ENCODE measurements at places on chromosomes 7 and 10.

- DNase-seq = no peak
Measured at GRCh38 chr10:29715296-29715695, 80.5 kb upstream of the SVIL start.

GRCh38 chr7:43391518-43391917 lies 191.4 kb upstream of the STK17A start:
- no peak for DNase-seq

DNA sequence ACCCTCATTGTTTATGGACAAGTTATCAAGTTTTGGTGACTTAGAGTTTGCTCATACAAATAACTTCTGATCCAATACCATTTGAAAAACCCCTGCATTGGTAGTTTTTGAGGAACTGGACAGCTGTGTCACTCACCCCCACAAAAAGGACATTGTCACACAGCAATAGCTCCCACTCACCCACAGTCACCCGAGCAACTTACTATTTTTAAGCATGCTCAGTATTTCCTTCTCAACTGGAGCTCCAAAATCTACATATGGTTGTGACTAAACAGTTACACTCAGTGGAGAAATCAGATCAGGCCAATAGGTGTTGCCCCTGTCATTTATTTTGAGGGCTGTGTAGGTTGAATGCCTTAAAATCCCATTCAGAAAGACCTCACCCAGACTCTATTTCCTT lies 165.2 kb upstream of the AUTS2 start:
- no peak for DNase-seq

- DNase-seq = no peak
Measured at GRCh38 chr10:58400609-58401008, 15.4 kb downstream of the TFAM start.

GRCh38 chr10:24513155-24513554 lies 210.5 kb downstream of the ARHGAP21 start:
- no peak for DNase-seq

DNA sequence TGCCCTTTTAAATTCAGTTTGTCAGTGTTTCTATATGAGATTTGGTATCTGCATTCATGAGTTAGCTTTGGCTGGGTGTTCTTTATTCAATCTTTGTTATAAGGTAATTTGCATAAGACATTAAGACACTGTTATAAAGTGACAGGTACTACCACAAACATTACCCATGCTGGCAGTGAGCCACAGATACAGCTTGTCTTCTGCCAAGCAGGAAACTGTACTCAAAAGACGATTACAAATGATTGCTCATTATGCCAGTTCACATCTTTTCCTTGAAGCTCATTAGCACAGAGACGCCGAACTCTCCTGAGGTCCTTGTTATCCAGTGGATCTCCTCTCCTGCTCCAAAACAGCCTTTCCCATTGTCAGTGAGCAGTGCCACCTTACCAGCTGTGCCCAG lies 30.4 kb downstream of the AMPH start:
- DNase-seq = no peak

DNA sequence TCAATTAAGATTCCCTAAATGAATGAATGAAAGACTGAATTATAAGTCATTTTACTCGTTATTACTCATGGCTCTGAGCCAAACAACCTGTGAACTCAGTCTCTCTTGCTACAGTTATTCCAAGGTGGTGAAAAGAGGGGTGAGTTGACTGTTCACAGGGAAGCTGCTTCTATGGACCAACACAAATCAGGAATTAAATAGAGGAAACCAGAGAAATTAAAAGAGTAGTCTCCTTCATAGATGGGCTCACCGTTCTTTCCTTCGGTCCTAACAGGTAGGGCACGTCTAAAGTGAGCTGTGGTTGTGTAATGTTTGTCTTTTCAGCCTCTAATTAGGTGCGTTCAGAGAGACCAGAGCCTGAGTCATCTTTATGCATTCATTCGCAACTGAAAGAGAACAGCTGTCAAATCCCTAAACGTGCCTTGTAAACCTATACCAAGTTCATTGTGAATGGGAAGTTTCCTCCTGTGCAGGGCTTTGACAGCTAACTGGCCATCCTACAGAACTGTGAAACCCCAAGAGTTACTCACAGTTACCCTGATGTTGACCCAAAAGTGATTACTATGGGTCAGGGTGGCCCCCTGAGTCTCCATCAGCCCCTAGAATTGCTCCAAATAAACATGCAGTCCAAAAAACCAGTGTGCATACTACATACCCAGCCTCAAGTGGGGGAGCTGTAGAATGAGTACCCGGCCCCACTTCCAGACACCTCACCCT lies 18.2 kb upstream of the C10orf53 start:
- no peak for DNase-seq

DNA sequence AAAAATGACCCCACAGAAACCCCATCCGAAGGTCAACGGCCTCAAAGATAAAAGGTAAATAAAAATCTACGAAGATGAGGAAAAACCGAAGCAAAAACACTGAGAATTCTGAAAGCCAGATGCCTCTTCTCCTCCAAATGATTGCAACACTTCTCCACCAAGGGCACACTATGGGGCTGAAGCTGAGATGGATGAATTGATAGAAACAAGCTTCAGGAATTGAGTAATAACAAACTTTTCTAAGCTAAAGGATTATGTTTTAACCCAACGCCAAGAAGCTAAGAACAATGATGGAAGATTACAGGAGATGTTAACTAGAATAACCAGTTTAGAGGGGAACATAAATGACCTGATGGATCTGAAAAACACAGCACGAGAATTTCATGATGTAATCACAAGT lies 127.8 kb downstream of the MACC1 start:
- no peak for DNase-seq

GRCh38 chr7:43531700-43532099 lies 51.2 kb upstream of the STK17A start:
- DNase-seq = no peak

DNA sequence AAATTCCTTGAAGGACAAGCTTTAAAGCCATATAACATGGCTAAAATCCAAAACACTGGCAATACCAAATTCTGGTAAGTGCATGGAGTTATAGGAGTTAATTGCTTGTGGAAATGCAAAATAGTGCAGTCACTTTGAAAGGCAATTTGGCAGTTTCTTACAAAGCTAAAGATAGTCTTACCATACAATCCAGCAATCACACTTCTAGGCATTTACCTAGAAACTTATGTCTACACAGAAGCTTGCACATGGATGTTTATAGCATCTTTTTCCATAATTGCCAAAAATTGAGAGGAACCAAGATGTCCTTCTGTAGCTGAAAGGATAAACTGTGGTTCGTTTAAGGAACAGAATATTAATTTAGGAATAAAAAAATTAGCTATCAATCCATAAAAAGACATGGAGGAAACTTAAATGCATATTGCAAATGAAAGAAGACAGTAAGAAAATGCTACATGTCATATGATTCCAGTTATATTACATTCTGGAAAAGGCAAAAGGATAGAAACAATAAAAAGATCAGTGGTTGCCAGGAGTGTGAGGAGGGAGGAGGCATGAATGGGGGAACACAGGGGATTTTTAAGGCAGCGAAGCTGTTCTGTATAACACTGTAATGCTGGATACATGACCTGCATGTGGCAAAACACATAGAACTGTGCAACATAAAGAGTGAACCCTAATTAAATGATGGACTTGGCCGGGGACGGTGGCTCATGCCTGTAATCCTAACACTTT lies 51.9 kb downstream of the GNAT3 start:
- DNase-seq = no peak

DNA sequence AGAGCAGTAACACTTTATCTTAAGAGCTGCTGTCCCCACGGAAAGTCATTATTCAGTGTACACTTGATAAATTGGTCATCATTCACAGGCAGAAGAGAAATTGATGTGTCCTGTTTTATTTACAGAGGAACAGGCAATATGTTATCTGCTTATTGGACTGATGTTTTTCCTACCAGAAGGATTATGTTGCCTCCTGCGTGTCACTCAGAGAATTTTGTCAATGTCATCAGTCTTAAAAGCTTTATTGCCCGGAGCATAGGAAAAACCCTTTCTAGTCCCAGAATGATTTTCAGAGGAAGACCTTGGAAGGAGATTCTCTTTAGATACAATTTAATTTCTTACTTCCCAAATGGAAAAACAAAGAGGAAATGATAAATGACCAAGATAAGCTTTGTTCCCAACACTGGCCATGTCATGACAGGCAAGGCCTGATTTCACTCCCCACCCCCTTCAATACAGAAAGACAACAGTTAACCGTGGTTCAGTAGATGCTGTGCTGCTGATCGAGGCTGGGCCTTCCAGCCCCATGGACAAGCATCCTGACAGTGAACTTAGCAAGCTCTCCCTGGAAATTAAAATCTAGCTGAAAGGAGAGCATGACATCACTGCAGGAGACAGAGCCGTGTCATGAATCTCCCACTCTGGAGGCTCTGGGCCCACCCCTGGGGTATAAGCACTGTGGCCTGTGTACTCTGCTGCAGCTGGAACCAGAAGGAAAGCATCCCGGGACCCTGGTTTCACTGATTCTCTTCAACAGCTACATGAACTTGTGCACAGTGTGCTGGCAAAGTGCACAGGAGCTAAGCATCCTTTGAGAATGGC lies 118.8 kb upstream of the LYZL2 start:
- DNase-seq = no peak

DNA sequence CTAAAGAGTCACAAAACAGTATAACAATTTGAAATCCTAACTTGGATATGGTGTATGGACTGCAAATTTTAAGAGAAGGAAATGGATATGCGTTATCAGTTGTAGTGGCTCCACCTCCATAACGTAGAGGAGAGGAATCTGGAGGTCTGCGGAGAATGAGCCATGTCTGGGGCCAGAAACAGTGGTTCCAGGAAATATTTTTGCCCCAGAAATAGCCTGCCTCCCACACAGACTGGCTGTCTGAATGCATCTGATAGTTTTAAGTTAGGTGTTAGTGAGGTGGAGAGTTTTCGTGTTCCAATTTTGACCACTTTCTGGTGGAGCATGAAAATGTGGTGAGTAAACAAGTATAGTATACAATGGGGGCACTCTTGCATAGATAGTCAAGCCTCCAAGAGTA lies 1.6 kb downstream of the PHTF2 start:
- no peak for DNase-seq

DNA sequence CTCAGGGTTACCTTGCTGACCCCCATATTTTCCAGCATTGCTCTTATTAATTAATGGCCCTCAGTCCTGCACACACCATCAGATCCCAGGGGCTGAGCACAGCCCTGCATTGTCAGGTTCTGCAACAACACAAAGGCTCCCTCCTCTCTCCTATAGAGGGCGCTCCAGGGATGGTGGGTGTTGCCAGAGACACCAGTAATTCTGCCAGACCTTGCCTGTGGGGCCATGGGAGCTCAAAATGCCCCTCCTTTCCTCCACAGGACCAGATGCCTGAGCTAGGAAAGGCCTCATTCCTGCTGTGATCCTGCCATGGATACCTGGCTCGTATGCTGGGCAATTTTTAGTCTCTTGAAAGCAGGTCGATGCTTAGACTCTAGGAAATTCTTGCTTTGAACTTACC lies 42.8 kb upstream of the PRSS58 start:
- no peak for DNase-seq

DNA sequence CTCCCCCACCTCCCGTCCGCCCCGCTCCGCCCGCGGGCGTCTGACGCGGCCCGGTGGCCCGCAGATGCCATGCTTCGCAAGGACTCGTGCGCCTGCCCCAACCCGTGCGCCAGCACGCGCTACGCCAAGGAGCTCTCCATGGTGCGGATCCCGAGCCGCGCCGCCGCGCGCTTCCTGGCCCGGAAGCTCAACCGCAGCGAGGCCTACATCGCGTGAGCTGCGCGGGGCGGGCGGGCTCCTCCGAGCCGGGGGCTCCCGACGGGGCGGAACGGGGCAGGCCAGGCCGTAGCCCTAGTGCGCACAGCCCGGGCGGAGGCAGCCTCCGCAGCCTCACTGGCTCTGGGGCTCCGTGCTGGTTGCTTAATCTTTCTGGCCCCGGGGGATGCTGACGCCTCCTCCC lies 2.8 kb downstream of the ASIC3 start:
- no peak for DNase-seq

DNA sequence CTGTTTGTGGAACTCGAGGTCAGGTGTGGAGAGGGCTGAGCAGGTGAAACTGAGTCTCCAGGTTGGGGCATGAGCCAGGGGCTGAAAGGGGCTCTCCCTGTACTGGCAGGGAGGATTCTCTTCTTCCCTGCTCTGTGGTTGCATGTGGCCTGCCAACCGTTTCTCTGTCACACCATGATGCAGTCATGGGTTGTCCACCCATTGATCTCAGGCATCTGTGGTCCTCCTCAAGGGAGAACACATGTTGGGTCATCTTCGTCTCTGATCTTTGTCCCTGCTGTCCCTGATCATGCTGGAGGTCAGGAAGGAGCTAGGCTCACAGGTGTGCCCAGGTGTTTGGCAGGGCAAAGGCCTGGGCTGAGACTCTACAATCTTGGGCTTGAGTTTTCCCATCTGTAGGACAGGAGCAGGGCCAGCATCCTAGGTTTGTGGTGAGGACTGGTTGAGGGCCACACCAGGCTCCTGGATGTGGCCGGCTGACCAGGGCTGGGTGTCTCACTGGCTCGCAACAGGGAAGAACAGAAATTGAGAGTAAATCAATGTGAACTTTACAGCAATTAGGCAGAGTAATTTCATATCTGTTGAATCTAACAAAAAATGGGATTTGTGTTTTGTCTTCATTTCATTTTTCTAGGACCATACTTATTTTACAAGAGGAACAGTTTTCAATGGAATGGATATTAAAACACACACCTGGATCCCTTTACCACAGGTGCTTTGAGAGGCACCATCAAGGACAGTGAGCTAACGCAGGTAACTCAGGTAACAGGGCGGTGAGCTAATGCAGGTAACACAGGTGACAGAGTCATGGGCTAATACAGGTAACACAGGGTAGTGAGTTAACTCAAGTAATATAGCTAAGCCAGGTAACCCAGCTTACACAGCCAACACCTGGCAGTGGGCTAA lies 58.5 kb upstream of the IGFBP3 start:
- no peak for DNase-seq

DNA sequence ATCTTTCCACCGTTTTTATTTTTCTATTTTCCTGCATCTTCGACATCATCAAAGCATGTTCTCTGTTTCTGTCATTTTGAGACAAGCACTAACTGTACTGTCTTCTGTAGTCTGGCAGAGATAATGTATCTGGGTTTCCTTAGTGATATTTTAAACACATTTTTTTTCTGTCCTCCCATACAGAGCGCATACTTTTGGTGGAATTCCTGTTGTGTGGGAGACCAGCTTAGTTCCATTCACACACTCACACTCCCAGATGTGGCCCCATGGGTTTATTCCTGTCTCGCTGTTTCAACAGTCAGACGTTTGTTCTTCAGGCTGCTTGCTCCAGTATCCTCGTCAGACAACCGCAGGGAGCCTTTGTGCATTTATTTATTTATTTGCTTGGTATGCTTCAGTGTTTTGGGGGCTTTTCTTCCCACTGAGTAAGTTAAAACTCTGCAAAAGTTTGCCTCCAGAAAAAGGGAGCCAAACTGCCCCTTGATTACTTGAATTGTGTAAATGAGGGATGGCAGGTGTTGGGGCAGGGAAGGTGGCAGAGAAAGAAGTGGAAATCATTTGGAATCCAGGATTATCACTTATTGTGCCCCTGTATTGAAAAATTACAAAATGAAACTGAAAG lies 456.8 kb upstream of the KLF6 start:
- no peak for DNase-seq

DNA sequence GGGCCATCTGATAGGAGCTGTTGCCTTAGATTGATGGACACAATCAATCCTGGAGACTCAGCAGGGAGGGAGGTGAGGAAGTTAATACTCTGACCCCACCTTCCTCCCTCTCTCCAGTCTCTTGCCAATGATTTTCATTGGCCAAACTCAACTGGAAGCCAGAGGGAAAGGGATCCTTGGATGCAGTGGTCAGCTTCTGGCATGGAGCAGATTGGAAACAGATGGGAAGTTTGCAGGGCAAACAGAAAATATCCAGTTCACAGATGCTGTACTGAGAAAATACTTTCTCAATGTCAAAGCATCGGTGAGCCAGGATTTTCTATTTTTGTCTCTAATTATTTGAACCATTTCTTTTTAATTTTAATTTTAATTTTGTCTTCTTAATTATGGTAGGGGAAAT lies 170.8 kb downstream of the BBS9 start:
- no peak for DNase-seq

All from activated CD8-positive, alpha-beta memory T cell treated with anti-CD3 and anti-CD28 coated beads for 48 hours (primary cell).